ENCODE measurements at places on chromosomes 5 and 9. TPM values are rescaled to one million over a fixed set of nuclear protein-coding genes. Genes with fewer than 3 reads are reported as not detected.

The VCAN gene
- total RNA-seq = 29.2 TPM

The OGN gene
- total RNA-seq = 138 TPM

The OR1Q1 gene
- total RNA-seq = not detected

The TAF11L11 gene
- not detected for total RNA-seq

DNA sequence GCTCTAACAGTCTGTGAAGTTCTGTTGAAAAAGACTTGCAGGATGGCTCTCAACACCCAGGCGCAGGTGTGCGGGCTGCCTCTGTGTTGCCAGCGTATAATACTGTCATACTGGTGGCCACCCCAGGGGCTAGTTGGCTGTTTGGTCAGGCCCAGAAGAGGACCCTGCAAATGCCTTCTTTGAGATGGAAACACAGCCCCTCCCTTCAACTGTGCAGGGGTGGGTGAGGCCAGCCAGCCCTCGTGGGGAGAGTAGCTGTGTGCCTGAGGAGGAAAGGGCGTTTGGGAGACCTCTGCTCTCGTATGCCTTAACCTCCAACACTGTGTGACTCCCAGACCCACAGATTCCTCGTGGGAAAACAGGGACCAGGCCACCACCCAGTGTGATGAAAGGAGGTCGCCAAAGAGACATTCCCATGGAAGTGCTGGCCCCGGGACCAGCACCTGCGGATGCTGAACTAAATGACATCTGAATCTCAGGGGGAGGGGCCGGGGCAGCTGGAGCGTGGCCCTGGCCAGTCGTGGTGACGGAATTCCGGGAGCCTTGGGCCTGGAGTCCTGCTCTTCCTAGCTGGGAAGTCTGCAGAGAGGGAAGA lies 11.3 kb upstream of the SCGB3A1 start:
- no peaks in the 10 kb centered on the region for H3K4me1 ChIP-seq
- DNase-seq = no peak
- H3K36me3 ChIP-seq = no peaks in the 10 kb centered on the region

The OMD gene
- total RNA-seq = 18.9 TPM

The ANKRD18B gene
- total RNA-seq = not detected

The EIF4E1B gene
- not detected for total RNA-seq

The FAM53C gene
- 36.2 TPM for total RNA-seq

DNA sequence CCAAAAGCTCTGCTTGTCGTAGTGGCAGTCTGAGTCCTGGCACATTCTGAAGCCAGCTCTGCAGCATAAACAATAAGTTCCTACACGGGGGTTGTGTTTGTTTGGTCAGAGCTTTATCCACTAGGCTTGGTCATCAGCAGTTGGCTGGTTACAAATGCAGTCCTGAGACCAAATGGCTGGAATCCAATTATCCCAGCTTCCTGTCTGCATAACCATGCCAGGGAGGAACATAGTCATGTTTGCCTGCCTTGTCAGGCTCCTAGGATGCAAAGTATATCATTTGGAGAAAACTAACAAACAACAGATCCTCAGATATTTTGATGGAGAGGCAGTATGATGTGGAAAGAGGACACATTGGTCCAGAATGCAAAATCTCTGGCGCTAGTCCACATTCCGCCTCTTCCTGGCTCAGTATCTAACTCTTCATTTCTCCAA lies 85.8 kb downstream of the FBXO38 start:
- H3K27me3 ChIP-seq = no peaks in the 10 kb centered on the region
- H3K27ac ChIP-seq = peak overlapping the region; percentile 29
- peaks cover 9% of the 10 kb centered on the region for H3K4me1 ChIP-seq
- no peak for DNase-seq

GRCh38 chr9:113221800-113222481 lies 597 bp downstream of the SLC31A1 start:
- H3K27ac ChIP-seq = peak overlapping the region; percentile 93
- H3K4me3 ChIP-seq = peak overlapping the region; percentile 71
- DNase-seq = no peak
- no peaks in the 10 kb centered on the region for H3K36me3 ChIP-seq
- H3K4me1 ChIP-seq = peaks cover 66% of the 10 kb centered on the region
- no peaks in the 10 kb centered on the region for H3K27me3 ChIP-seq

DNA sequence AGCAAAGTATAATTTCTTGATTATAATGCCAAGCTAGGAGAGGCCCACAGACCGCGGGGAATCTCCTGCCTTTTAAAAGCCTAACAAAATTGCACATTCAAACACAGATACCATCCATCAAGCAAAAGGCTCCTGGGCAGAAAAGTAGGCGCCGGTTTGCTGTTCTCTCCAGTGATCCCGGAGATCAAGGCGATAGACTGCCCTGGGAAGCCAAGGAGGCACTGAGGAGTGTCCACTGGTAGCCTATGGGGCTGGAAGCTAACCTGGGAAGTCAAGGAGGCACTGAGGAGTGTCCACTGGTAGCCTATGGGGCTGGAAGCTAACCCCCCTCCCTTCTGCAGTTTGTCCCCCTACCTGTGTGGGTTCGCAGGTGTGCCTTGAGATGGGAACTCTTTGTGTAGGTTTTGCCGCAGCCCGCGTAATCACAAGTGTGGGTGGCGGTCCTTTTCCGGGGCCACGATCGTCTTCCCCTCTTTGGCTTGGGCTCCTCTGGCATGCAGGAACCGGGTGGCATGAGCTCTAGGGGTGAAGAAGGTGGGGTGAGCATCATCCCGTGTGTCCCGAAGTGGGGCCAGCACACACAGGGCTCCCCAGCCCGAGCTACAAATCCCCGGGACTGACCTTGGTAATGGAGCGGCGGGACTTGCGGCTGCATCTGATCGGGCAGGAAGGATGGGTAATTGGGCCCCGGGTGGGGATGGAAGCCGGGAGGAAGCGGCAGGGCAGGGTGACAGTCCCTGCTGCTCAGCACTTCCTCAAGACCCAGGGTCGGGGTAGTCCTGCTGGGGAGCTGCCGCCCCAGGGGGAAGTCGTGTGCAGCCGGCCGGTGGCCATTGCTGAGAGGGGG lies 2.7 kb downstream of the KLF4 start:
- H3K4me1 ChIP-seq = peaks cover 46% of the 10 kb centered on the region
- H3K36me3 ChIP-seq = peaks cover 12% of the 10 kb centered on the region
- H3K4me3 ChIP-seq = peak overlapping the region; percentile 70
- H3K27me3 ChIP-seq = peaks cover 50% of the 10 kb centered on the region

The ADAMTSL2 gene
- total RNA-seq = 3.3 TPM

The CARTPT gene
- total RNA-seq = 5.8 TPM

DNA sequence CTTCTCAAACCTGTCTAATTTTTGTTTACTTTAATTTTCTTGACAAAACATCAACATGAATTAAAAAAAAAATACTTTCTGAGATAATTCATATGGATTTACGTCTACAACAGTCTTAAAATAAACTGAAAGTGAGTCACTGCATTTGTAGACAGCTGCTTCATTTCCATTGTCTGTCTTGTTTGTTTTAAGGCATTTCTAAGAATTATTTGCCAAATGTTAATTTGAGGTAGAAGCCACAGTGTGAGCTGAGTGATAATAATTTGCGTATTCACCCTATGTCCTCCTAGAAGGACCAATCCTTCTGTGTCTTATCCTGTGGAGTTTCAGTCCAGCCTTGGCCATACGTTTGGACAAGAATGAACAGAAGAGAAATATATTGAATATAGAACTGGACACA lies 174.5 kb downstream of the CFAP90 start:
- H3K4me3 ChIP-seq = no peak overlapping the region
- H3K27ac ChIP-seq = no peak overlapping the region
- no peak for DNase-seq
- no peaks in the 10 kb centered on the region for H3K27me3 ChIP-seq

GRCh38 chr5:83072966-83073365 lies 4.2 kb downstream of the TMEM167A start:
- H3K4me3 ChIP-seq = no peak overlapping the region
- H3K27me3 ChIP-seq = no peaks in the 10 kb centered on the region
- no peak overlapping the region for H3K27ac ChIP-seq
- H3K4me1 ChIP-seq = peaks cover 26% of the 10 kb centered on the region

The PRSS3 gene
- total RNA-seq = 13.2 TPM

GRCh38 chr9:83220730-83221129 lies 157.8 kb upstream of the RASEF start:
- H3K4me3 ChIP-seq = no peak overlapping the region
- peak overlapping the region; percentile 81 for H3K27ac ChIP-seq
- no peaks in the 10 kb centered on the region for H3K27me3 ChIP-seq
- H3K36me3 ChIP-seq = no peaks in the 10 kb centered on the region
- peaks cover 24% of the 10 kb centered on the region for H3K4me1 ChIP-seq

DNA sequence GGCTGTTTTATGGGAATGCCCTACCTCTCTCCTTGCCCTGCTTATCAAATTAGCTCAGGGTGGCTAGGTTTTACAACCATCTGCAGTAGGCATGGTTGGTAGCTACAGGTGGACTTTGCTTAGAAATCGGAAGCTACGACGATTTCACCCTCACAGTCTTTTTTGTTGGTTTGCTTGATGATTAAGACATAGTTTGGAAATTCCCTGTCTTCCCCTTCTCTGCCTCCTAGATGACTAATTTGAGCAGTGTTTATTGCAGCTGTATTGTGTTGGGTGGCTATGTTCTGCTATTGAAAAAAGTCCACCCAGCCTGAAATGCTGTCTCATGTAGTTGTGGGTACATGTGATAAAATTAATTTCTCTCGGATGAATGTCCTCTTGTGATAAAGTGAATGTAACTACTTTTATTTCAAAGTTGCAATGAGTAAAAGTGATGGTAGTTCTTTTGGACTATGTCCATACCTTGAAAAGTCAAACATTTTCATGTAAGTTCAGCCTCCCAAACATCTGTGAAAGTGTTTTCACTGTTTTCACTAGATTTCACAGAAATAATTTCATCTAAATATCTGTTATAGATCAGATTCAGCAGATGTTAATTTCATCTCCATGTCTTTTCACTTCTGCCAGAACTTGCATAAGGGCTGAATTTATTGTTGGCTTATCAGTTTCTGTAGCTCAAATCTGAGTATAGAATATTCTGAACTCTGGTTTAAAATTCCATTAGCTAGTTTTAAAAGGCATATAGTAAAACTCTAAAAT lies 37.3 kb upstream of the FYB1 start:
- peak; percentile 16 for DNase-seq
- no peaks in the 10 kb centered on the region for H3K27me3 ChIP-seq
- H3K4me3 ChIP-seq = no peak overlapping the region
- H3K4me1 ChIP-seq = peaks cover 3% of the 10 kb centered on the region
- no peak overlapping the region for H3K27ac ChIP-seq

DNA sequence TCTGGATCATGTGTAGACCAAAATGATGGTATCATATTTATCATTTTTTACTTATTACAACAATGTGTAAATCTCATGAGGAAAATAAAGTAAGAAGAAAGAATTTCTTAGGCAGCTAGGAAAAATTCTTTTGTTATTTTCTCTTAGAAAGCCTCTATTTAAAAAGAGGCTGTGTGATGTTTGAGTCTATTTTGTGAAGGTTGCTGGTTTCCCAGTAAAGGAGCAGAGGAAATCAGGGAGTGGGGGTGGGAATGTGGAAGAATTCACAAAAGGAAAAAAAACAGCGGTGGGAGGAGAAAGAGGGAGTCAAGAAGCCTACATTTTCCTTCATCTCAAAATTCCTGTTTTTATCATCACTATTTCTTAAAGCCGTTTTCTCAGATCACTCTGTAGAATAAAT lies 20.1 kb downstream of the PTCH1 start:
- peaks cover 14% of the 10 kb centered on the region for H3K36me3 ChIP-seq
- H3K27ac ChIP-seq = peak overlapping the region; percentile 27
- H3K27me3 ChIP-seq = no peaks in the 10 kb centered on the region
- no peak for DNase-seq

GRCh38 chr9:73151653-73152542 lies at the start of gene ANXA1:
Gene ANXA1, plus strand, starts transcription at chr9:73151865. Its CDS starts 6,671 bp downstream, at chr9:73158536.
- H3K36me3 ChIP-seq = no peaks in the 10 kb centered on the region
- H3K4me3 ChIP-seq = peak within 1 kb of the TSS; percentile 46
- peaks cover 10% of the 10 kb centered on the region for H3K4me1 ChIP-seq
- H3K27me3 ChIP-seq = no peaks in the 10 kb centered on the region
- peak within 1 kb of the TSS; percentile 71 for H3K27ac ChIP-seq
- peak; percentile 78 for DNase-seq

The FAM221B gene
- total RNA-seq = not detected

DNA sequence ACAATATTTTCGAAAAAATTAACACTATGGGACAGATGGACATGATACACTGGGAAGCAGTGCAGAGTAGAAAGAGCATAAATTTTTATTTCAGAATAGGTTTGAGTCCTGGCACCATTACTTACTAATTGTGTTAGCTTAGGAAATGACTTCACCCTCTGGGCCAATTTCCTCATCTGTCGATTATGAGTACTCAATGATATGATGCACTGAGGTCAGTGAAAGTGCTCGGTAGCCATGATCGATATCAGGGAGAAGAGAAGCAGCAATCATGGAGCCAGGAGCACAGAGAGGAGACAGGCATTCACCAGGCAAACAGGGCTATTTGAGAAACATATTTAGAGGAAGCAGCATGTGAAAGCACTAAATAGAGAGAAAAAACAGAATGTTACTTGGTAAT lies 29.4 kb downstream of the NR6A1 start:
- H3K27ac ChIP-seq = no peak overlapping the region
- no peaks in the 10 kb centered on the region for H3K4me1 ChIP-seq
- DNase-seq = no peak
- no peaks in the 10 kb centered on the region for H3K27me3 ChIP-seq
- H3K36me3 ChIP-seq = no peaks in the 10 kb centered on the region

GRCh38 chr9:130681769-130682420 lies 11.7 kb upstream of the EXOSC2 start:
- peak; percentile 44 for DNase-seq
- peak overlapping the region; percentile 47 for H3K27ac ChIP-seq
- H3K4me1 ChIP-seq = peaks cover 15% of the 10 kb centered on the region
- H3K27me3 ChIP-seq = no peaks in the 10 kb centered on the region
- H3K4me3 ChIP-seq = peak overlapping the region; percentile 76
- no peaks in the 10 kb centered on the region for H3K36me3 ChIP-seq

- no peak for DNase-seq
- H3K27me3 ChIP-seq = no peaks in the 10 kb centered on the region
- H3K4me1 ChIP-seq = peaks cover 20% of the 10 kb centered on the region
- H3K27ac ChIP-seq = peak overlapping the region; percentile 95
- H3K36me3 ChIP-seq = no peaks in the 10 kb centered on the region
- H3K4me3 ChIP-seq = peak overlapping the region; percentile 52
These were observed 36.5 kb upstream of the GLDC start for GRCh38 chr9:6681957-6682501.

The FUBP3 gene
- 59.3 TPM for total RNA-seq

The SLC34A3 gene
- 0.18 TPM for total RNA-seq

GRCh38 chr5:142014911-142015584 lies 2.2 kb upstream of the GNPDA1 start:
- H3K27me3 ChIP-seq = no peaks in the 10 kb centered on the region
- no peak overlapping the region for H3K27ac ChIP-seq
- peak; percentile 77 for DNase-seq
- peaks cover 31% of the 10 kb centered on the region for H3K4me1 ChIP-seq
- H3K4me3 ChIP-seq = no peak overlapping the region

DNA sequence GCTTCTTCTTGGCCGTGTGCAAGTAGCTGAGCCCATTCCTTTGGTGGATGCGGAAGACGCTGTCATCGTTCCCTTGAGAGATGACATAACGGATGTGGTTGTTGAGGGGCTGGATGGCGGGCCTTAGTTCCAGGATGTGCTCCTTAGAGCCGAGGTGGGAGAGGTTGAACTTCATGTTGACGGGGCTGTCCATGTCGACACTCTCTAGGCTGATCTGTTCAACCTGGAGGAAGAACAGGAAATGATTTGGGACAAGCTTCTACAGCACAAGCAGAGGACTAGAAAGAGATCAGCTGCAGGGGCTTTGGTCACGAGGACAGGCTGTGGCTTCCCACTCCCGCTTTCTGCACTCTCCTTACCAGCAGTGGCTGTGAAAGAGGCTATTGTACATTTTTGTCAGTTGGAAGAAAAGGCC lies 176.0 kb downstream of the SLC12A2 start:
- H3K4me3 ChIP-seq = no peak overlapping the region
- DNase-seq = no peak
- H3K4me1 ChIP-seq = peaks cover 11% of the 10 kb centered on the region
- no peak overlapping the region for H3K27ac ChIP-seq
